ENCODE measurements at places on chromosomes 12 and 14.

GRCh38 chr12:7806863-7807487, 17.8 kb downstream of the NANOG start:
- no peak overlapping the region for H3K4me3 ChIP-seq
- no peaks in the 10 kb centered on the region for H3K36me3 ChIP-seq
- no peaks in the 10 kb centered on the region for H3K4me1 ChIP-seq

- H3K27ac ChIP-seq, result no peak overlapping the region
- no peak overlapping the region for H3K4me3 ChIP-seq
- peaks cover 2% of the 10 kb centered on the region for H3K4me1 ChIP-seq
Measured at GRCh38 chr14:55115861-55116245, 13.2 kb upstream of the LGALS3 start.

DNA sequence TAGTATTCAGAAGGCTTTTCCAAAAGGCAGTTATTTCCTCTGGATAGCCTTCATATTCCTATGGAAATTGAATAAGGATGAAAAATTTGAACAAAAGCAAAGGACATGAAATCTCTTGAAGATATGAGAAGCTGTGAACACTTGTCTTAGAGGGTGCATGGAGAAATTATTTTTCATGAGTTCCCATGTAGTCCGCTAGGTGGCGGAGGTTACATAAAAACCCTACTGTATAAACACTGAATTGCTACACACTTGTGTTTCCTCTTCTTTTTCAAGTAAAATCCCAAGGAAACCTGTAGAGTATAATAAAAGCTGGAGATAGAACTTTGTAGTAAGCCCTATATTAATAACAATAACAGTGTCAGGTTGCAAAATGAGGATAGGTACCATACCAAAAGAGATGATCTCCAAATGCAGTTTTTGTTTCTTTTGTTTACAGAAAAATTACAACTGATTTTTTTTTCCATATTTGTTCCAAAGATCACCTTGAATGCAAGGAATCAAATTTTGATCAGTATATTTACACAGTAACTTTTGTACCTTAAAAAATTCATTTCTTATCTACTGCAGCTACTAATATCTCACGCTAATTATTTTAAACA, 37.8 kb upstream of the OR4E1 start:
- H3K4me3 ChIP-seq, result peak overlapping the region; percentile 65
- peak overlapping the region; percentile 10 for H3K27ac ChIP-seq
- H3K36me3 ChIP-seq, result no peaks in the 10 kb centered on the region
- no peak for DNase-seq
- H3K4me1 ChIP-seq, result peaks cover 4% of the 10 kb centered on the region

DNA sequence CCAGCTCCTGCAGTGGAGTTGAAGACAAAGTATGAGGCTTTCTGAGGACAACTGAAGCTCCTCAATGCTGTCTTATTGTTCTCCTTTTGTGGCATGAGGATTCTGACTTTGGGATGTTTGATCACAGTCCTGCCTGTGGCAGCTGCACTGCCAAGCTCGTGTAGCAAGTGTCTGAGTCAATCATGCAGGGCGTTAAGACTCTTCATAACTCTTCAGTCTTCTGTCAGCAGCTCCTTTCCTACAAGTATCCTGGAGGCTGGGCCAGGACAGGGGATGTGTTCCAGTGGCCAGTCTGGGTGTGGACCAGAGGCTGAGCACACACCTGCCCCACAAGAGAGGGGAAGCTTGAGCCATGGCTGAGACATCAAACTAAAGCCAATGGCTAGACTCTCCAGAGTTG, 94.3 kb downstream of the PELI2 start:
- no peaks in the 10 kb centered on the region for H3K36me3 ChIP-seq
- peaks cover 14% of the 10 kb centered on the region for H3K4me1 ChIP-seq
- no peak overlapping the region for H3K4me3 ChIP-seq
- H3K27ac ChIP-seq, result no peak overlapping the region
- no peak for DNase-seq

DNA sequence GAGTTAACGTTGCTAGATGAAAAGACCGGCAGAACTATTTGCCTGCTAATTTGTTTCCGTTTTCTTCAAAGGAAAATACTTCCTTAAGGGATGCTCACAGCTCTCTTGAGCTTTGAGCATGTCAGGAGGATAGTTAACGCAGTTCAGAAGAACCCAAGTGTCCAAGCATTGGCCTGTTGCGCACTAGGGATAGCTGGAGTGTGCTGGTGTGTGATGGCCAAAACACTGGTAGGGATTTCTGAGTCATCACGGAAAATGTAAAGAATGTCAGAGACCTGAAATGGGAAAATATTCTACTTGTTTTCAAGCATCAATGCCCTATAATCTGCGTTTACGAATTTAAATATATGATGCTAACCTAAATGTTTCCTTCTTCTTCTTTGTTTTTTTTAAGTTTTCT, 97.8 kb downstream of the VRK1 start:
- H3K27ac ChIP-seq, result peak overlapping the region; percentile 56
- DNase-seq, result no peak
- no peak overlapping the region for H3K4me3 ChIP-seq
- no peaks in the 10 kb centered on the region for H3K27me3 ChIP-seq
- H3K36me3 ChIP-seq, result peaks cover 17% of the 10 kb centered on the region
